Stimulated activated CD4-positive, alpha-beta T cell treated with anti-CD3 and anti-CD28 coated beads, Interleukin-15, amount 100 ng/mL, for 1 hour (primary cell): ENCODE measurements at places on chromosomes 4 and X.

DNA sequence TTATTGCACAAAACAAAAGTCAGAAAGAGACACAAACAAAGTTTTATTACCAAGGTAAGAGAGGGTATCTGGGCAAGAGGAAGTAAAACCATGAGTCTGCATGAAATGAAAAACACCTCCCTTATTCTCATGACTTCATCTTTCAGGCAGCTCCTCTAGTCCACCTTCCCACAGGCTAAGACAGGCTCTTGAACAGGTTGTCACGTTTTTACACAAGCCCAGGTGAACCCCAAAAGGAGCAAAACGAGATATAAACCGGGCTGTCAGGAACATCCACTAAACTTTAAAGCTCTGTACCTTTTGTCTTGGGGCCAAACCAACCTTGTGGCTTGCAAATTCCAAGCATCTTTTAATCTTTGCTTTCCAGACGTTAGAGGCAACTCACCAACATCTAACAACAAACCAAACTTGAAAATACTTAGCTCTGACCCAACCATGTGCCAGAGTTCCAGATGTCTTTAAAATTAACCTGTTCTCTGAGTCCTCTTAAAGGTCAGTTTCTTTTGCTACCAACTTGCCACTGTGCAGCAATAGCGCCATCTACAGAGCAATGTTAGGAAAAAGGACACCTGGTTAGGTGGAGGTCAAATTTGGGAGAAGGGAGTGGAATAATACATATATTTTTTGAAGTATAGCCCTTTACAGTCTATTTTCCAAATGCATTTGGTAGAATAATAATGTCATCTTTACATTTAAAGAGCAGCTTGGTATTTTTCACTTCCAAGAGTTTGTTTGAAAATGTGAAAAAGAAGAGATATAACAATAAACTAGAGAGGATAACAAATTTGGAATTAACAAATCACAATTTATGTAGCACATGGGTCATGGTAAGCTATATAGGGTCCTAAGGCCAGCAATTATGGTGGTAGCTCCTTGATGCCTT, 73.1 kb downstream of the QRFPR start:
- no peak for DNase-seq

- no peak for DNase-seq
These were observed 33.5 kb downstream of the NAT8L start for GRCh38 chr4:2092669-2093053.

DNA sequence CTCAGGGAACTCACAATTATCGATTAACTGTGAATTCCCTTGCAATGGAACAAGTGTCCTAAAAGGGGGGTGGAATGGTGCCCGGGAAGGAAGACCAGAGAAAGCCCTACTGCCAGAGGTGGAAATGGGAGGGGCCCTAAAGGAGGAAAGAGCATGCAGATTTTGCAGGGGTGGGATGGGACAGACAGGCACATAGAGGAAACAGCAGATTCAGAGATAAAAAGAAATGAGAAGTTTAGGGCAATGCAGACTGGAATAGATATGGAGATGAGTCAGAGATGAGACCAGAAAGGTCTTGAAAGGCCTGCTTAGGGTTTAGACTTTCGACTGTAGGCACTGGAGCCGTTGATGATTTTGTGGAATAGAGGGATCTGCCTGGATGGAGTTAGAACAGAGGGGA, 57.4 kb upstream of the PITX2 start:
- no peak for DNase-seq

DNA sequence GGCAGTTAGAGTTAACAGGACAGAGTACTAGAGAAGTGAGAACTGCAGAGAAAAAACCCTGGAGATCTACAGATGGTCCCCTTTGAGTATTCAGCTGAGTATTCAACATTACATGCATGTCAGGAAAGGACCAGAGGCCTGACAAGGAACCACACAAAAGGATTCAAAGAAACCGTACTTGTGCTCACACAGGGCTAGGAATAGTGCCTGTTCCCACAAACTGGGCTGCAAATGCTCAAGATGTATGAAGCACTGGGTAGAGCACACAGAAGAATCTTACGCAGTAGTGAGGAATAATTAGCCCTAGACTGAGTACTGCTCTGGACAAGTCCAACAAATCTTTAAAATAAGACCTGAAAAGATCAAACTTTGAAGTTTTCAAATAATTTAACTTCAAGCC, 17.6 kb downstream of the PTPN13 start:
- DNase-seq: no peak

DNA sequence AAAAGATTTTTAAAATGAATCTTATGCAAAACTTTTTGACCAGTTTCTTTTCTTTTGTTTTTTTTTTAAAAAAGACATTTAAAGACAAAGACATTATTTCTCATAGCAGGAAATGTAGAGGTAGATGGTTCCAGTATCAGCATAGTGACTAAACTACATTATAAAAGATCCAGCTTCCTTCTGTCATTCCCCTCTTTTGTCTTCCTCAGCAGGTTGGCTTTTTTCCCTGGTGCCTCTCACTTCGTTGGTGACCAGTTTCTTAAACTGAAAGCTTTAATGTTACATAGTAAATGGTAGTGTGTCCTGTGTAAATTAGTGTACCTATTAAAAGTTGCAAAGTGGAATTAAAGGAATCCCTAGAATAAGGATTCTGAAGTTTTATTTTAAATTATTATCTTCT, 36.1 kb downstream of the DCK start:
- DNase-seq: no peak

DNA sequence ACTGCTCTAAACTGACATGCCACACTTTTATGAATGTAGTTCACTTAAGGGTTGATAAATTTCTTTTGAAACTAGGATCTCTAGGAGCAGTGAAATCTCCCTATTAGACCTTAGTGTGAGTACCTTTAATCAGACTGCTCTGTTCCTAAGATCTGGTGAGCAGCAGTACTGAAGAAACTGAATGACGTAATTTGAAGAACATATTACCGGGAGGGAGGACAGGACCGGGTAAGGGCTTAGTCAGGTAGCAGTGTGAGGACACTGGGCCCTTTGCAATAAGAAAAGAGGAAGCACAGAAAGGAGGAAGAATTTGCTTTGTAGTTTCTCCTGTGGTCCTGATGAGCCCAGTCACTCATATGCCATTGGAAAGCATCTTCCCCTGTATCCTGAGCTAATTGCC, 255.2 kb downstream of the THOC2 start:
- DNase-seq: no peak

DNA sequence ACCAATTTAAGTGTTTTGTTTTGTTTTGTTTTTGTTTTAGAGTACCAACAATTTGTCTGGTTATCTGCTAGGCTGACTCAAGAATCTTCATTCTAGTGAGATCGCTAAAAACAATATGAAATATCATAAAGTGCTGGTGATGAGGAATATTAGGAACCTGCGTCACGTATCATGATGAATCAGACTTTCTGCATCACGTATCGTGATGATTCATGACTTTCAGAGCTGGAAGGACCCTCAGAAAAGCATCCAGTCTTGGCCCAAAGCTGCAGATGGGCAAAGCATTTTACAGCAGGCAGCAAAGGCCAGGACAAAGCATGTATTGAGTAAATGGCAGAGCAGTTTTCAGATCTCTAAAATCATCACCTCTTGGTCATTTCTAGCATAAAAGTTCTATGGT, 278.0 kb upstream of the BOD1L1 start:
- no peak for DNase-seq

GRCh38 chr4:105992641-105993305, 97.5 kb downstream of the NPNT start:
- DNase-seq: no peak

- no peak for DNase-seq
These were observed 161.0 kb upstream of the ANKRD50 start for GRCh38 chr4:124873361-124874171.
